ENCODE measurements at places on chromosomes 13 and 19.
A peak's percentile ranks its signal among the peaks of the same experiment; 100 is the strongest.

DNA sequence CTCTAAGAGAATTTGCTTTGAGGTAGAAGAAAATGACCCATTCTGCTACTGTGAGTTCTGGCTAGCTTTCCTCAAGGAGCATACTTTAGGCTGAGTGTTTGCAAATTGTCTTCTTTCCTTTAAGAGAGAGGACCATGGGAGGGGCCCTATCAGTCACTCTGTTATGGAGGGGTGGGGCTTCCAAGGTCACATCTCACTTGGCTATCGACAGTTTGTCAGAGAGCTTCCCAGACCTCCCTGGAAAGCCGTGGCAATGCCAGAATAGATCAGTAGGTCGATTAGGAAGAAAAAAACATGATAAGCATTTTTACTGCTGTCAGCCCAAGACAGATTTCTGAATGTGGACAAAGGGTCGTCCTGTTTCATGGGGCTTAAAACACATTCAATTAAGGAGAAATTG, 93.3 kb downstream of the OXGR1 start:
- no peak for DNase-seq

DNA sequence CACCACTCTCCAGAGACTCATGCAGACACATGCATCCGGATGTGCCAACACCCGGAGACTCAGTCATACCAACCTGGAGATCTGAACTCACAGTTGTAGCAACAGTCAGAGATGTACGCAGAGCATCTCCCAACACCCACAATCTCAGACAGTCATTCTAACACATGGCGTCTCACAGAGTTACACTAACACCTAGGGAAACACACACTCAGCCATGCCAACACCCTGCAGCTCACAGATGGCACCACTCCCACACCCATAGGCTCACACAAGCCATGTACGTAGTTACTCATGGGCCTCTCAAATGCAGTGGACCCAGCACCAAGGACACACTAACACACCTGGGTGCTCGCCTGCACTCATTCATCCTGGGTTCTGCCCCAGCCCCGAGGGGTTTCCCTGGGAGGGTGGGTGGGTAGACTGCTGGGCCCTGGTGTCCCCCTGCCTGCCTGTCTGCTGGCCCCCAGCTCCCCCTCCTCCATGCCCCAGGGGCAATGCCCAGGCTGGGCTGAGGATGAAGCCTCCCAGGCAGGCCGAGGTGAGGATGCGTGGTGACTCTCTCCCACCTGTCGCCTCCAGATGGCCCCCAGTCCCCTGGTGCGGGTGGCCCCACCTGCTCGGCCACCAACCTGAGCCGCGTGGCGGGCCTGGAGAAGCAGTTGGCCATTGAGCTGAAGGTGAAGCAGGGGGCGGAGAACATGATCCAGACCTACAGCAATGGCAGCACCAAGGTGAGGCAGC, 10.0 kb downstream of the PKN1 start:
- DNase-seq: no peak

DNA sequence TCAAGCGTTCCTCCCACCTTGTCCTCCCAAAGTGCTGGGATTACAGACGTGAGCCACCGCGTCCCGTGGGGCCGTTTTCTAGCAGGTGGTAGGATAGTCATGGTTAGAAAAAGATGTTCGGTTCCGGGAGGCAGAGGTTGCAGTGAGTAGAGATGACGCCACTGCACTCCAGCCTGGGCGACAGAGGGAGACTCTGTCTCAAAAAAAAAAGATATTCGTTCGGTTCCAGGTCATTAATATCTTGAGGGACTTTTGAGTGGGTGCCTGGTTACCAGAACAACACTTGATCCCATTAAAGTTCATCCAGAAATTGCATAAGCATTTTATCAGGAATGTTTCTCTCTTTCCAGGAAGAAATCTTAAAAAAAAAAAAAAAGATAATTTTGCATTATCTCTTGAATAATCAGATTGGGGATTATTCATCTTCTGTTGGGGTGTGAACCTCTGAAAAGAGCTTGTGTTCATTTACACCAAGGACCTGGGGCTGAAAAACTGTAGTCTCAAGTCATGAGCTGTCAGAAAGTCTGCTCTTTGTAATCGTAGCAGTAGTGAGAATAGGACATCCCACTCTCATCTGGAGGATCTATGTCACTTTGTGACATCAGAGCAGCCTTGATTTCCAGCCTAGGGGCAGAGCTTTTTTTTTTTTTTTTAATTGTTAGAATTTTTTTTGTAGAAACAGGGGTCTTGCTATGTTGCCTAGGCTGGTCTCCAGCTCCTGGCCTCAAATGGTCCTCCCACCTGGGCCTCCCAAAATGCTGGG, 1.0 kb upstream of the ETHE1 start:
- no peak for DNase-seq

DNA sequence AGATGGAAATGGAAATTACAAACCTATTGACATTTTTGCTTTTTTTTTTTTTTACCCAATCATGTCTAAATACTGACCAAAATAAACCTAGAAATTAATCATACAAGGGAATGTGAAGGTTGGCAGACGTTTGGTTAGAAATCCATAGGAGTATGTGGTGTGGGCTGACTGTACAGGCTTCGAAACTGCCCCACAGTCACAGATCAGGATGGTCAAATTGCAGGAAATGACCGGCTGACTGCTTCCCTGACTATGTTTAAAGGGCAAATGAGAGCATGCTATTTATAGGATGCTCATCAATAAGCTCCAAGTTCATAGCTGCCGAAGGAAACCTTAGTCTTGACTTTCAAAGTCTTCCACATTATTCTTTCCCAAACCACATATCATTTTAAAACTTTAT, 118.4 kb downstream of the COG6 start:
- no peak for DNase-seq

DNA sequence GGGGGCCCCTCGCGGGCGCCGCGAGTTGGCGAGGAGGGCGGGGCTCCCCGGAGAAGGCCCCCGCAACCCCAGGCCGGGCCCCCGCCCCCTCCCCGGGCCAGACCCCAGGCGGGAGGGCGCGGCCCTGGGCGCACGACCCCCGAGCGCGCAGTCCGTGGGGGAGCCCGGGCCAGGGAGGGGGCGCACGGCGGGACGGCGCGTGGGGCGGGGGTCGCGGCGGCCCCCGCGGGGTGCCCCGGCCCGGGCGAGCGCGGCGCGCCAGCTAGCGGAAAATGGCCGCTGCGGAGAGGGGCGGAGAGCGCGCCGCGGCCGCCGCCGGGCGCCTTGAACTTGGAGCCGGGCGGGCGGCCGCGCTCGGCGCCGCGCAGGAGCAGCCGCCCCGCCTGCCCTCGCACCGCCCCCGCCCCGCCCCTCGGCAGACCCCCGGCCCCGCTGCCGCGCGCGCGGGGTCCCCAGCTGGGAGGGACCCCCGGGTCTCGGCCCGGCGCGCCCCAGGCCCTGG, 6.4 kb upstream of the NFIC start:
- no peak for DNase-seq

DNA sequence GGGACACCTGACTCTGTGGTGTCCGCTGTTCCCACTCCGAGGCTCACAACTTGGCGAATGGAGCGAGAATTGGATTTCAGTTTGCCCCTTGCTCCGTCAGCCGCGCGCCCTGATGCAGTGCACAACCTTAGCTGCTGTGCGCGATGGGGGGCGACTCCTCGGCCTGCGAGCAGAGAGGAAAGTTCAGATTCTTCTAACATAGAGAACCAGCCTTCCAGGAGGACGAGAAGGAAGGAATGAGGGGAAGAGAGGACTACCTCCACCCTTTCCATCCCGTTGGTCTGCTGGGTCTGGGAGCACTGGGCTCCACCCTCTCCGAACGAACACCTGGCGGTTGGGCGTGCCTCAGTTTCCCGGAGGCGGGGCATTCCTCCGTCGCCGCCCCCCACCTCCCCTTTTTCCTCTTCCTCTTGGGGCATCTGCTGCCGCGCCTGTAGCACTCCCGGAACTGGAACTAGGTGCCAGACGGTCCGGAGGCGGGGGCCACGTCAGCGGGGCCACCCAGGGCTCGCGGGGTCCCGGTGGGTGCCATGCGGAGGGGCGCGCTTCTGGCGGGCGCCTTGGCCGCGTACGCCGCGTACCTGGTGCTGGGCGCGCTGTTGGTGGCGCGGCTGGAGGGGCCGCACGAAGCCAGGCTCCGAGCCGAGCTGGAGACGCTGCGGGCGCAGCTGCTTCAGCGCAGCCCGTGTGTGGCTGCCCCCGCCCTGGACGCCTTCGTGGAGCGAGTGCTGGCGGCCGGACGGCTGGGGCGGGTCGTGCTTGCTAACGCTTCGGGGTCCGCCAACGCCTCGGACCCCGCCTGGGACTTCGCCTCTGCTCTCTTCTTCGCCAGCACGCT, at the start of gene KCNK6:
Gene KCNK6 (plus strand): TSS at position 425 of the 838 bp plus-strand sequence. CDS start 106 bp downstream, at position 531.
- DNase-seq: no peak

- DNase-seq: no peak
These were observed 113.1 kb downstream of the KLF5 start for GRCh38 chr13:73171926-73172325.

DNA sequence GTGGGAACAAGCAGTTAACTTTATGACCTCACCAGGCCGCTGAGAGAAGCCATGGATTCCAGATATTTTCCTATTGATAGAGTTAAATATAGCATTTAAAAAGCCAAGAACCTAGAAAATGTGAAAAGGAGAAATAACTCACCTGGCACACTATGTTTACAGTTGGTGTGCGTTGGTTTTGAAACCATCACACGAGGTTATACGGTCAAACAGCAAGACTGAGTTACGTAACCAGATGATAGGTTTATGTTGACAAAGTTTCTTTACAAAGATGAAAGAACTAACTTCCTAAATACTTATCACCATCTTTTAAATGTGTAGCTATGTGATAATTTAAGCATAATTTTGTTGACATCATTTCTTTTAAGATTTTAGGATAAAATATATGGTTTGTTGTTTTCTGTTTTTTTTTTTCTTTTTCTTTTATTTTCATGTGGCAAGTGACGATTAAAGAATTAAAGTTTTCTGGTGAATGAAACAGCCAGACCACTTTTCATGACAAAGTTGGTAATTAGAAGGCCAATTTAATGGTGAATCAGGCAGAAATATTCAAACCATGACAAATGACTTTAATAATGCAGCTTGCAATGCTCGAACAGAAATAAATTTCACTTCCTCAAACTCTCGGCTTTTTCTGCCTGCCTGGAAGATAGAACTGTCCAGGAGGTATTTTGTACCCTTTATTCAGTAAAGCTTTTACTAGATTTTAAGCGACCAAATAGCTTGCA, 339.1 kb upstream of the OBI1 start:
- no peak for DNase-seq

DNA sequence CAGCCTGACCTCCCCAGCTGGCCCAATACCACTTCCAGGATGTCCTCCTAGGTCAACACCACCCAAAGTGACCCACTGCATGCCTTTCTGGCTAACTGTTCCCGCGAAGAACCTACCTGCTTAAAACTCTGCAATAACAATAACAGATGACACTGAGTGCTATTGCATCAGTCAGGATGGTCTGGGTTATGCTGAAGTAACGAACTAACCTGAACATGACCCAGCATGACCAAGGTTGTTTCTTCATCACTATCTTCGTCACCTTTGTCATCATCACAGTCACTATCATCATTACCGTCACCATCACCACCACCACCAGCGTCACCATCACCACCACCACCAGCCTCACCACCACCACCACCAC, 10.6 kb upstream of the FXYD3 start:
- no peak for DNase-seq

- no peak for DNase-seq
These were observed 764.3 kb upstream of the ARGLU1 start for GRCh38 chr13:107332188-107332587.

- no peak for DNase-seq
These were observed 49.6 kb downstream of the MYO9B start for GRCh38 chr19:17125062-17125727.

DNA sequence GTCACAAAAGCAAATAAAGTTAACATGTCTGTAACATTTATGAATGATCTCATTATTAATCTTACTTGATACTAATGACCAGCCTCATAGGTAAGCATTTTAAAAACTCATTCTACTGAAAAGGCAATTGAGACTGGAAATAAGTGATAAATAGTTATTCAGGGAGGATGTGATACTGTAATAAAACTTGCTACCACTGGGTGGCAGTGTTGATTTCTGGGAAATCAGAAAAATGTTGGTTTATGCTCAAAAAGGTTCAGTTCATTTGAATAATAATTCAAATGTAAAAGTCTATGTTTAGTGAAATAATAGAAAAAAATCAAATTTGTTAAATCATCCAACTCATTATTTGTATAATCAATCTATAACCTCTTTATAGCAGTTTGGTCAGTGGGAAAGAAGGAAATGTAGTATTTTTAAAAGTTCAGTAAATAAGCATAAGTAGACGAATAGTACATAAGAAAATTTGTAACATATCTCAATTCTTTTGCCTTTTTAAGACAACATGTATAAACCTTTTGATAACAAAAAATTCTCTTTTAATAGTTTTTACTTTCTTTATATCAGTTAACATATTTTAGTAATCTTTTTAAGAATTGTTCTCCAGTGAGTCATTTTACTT, 9.6 kb downstream of the ABHD13 start:
- peak; percentile 23 for DNase-seq

GRCh38 chr19:16076958-16077611, 790 bp downstream of the TPM4 start:
- DNase-seq: no peak

DNA sequence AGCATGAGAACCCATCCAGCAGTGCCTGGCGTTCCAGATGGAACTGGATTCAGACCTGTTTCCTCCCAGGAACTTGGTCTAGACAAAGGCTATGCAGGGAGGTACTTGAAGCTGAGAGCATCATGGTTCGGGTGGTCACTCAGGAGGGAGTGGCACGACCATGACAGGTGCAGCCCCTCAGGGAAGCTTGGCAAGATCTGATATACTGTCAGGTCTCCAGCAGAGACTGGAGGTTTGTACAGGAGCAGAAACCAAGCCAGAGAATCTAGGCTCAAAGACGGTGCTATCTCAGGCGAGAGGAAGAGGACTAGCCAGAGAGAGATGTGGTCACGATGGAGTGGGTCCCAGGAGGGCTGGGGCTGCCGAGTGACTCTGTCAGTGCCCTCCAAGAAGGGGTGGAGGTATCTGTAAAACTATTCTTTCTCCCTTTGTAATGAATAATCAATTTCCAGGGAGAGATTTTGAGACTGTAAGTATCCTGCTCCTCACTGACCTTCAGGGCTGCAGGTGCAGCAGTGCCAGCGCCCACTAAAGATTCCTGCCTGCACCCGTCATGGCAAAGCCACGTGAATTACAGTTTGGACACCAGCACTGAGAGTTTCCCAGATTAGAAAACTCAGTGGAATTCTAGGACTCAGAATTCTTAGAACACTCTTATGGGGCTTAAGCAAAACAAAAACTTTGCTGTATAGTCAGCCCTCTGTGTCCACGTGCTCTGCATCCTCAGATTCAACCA, 10.2 kb upstream of the DCUN1D2 start:
- DNase-seq: no peak

DNA sequence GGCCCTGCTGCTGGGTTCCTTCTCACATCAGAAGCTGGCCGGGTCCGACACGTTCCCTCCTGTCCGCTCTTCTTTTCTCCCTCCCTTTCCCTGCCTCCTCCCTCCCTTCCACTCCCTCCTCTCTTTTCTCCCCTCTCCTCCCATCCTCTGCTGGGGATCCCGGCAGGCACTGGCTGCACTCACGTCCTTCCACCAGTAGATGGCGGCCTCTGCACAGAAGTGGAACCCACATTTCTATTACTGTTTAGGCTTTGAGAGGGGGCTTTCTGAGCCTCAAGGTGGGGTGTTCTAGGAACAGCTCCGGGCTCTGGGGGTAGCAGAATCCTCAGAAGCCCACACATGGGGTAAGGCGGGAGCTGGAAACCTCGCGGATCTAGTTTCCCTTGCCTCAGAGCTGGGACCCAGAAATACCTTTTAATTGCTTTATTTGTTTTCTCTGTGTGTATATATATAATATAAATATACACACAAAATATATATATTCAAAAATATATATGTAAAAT, 294.2 kb downstream of the ZNF536 start:
- DNase-seq: no peak
